Left renal pelvis (tissue), 4 donors: ENCODE measurements at places on chromosomes 4 and X. TPM values are rescaled to one million over a fixed set of nuclear protein-coding genes. Genes with fewer than 3 reads are reported as not detected.

DNA sequence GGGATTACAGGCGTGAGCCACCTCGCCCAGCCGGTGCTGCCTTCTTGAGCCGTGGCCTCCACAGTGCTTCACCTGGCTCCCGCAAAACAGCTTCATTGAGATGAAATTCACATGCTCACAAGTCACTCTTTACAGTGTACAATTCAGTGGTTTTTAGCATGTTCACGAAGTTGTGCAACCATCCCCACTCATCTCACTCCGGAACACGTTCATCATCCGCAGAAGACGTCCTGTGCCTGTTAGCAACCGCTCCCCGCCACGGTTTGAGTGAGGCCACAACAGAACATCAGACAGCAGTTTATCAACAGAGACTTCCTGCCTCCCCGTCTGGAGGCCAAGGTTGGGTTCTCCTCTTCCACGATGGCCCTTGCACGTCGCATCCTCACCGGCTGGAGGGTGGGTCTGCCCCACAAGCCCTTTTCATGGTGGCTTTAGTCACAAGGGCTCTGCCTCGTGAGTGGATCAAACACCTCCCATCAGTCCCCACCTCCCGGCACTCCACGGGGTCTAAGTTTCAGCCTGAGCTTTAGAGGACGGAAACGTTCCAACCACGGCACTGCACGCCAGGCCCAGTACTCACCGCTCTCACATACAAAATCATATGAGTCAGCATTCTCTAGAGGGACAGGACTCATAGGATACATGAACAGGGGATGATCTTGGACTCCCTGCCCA, 29.6 kb upstream of the SPON2 start:
- DNase-seq: no peak

GASK1B gene
- 28.0 TPM for polyA plus RNA-seq

GRCh38 chr4:12588582-12588981, 895.6 kb downstream of the RAB28 start:
- no peak for DNase-seq

DNA sequence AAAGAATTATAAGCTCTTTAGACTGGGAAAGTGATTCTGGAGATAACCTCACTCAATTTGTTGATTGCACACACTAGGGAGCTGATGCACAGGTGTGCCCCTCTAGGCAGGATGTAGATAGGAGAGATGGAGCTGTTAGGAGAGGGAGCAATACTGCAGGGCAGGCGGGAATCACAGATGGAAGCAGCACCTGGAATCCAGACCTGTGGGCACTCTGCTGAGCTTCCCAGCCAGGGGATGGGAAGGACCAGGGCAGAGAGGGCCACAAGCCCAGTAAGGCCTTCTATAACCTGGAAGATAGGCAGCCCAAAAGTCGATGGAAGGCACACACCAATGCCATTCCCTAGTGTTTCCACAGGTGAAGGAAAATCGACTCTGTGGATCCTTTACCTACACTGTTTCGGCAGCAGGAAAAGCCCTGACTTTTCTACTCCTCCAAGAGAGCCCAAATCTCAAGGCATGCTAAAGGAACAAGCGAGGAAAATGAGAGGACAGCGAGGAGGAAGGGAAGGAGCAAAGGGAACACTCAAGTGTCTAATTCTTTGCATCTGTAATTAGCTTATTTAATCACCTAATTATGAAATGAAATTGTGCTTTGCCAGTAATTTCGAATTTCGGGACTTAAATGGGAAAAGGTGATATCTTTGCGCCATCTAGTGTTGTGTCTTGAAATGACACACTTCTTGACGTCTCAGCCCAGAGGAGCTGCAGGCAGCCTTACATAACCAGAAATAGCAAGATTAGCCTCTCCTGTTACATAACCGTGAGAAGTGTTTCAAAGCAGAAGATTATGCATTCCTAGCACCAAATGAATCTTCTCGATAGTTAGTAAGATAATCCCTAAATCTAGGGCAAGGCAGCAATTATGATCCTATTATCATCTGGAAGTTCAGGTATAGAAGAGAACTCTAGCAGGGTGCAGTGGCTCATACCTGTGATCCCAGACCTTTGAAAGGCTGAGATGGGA, 31.0 kb upstream of the TLR3 start:
- DNase-seq: peak; percentile 74

NPY2R gene
- polyA plus RNA-seq: 0.93 TPM

- no peak for DNase-seq
These were observed 285.8 kb upstream of the TRPC5 start for GRCh38 chrX:112368371-112368770.

MAMLD1 gene
- 7.6 TPM for polyA plus RNA-seq

TMPRSS11D gene
- not detected for polyA plus RNA-seq

SHISA3 gene
- 86.2 TPM for polyA plus RNA-seq

DCAF4L1 gene
- 0.41 TPM for polyA plus RNA-seq

- DNase-seq: no peak
These were observed 615 bp downstream of the NEXMIF start for GRCh38 chrX:74924449-74925224.

- no peak for DNase-seq
These were observed 39.1 kb upstream of the PDLIM5 start for GRCh38 chr4:94412658-94413038.

GRIA3 gene
- 2.6 TPM for polyA plus RNA-seq

- DNase-seq: peak; percentile 70
These were observed at the start of gene MAGEH1 for GRCh38 chrX:55451990-55452832. Gene MAGEH1, plus strand, starts transcription at chrX:55452127. Its CDS starts 248 bp downstream, at chrX:55452375.

- DNase-seq: no peak
These were observed 36.8 kb downstream of the TSC22D3 start for GRCh38 chrX:107738768-107739167.

GRCh38 chrX:22526339-22526738, 253.6 kb downstream of the CBLL2 start:
- no peak for DNase-seq

GRCh38 chr4:25815586-25815985, 47.2 kb downstream of the SEL1L3 start:
- DNase-seq: no peak

ANAPC4 gene
- polyA plus RNA-seq: 34.5 TPM

- DNase-seq: no peak
These were observed 26.4 kb downstream of the KIAA1210 start for GRCh38 chrX:119101168-119101567.

FGF5 gene
- 0.17 TPM for polyA plus RNA-seq

GRCh38 chr4:148077581-148077980, 345.7 kb downstream of the ARHGAP10 start:
- DNase-seq: no peak

CYSLTR1 gene
- 2.4 TPM for polyA plus RNA-seq

- DNase-seq: no peak
These were observed 112.5 kb downstream of the PCDH7 start for GRCh38 chr4:30832639-30833038.

- no peak for DNase-seq
These were observed 7.2 kb upstream of the FAM9C start for GRCh38 chrX:13051529-13052172.

CNKSR2 gene
- 1.8 TPM for polyA plus RNA-seq

YTHDC1 gene
- 188 TPM for polyA plus RNA-seq

GRCh38 chrX:71606536-71607216, 11.6 kb downstream of the CXCR3 start:
- DNase-seq: no peak

GRCh38 chrX:17374619-17375366, at the start of gene NHS:
Gene NHS, plus strand, starts transcription at chrX:17375200. Its CDS starts 558 bp downstream, at chrX:17375758.
- peak; percentile 59 for DNase-seq

DNA sequence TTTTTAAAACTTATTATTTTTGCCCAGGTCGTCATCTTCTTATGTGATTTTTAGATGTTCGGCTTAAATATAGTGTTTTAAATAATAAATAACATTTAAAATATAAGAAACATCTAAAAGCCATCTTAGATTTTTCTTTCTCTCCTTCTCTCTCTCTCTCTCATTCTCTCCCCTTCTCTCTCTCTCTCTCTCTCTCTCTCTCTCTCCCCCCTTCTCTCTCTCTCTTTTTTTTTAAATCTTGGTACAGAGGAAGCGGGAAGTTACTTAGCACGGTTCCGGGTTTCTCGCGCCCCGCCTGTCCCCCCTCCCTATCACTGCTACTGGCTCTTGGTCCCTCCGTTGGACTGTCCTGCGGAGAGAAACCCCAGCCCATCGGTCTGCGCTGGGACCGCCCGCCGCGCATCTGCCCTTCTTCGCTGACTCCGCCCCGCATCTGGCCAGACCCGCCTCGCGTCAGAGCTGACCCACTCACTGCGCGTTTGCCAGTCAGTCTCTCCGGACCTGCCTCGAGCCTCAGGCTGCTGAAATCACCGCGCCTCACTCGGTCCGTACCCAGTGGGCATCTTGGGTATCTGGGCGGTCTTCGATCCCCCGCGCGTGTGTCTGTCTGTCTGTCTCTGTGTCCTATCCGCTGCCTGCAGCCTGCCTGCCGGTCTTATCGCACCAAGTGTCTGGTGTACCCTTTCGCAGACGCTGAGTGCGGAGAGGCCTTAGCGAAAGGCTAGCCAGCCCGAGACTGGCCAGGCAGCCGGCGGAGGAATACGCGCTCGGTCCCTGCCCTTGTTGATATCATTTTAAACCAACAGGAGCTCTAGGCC, at the start of gene PABPC5:
PABPC5 (plus strand) TSS at position 489 of the 818 bp plus-strand sequence. CDS start 739 bp downstream, outside the sequence.
- DNase-seq: peak; percentile 48

FMR1NB gene
- 0.23 TPM for polyA plus RNA-seq

DNA sequence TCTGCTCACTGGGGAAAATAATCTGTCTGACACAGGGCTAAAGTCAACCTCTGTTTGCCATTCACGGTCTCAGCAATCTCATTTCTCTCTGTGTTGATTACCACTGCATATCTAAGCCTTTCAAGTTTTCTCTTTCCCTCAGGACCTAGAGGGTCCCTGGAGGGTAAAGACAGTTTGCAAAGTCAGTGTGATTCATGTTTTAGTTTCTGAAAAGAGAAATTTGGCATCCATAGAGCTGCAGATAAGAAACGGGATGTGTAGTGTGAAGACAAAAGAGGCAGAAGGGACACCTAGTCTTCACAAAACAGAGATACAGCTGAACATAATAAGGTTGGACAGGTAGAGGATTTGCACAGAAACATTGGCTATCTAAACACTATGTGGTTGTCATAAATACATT, 34.5 kb upstream of the KDR start:
- no peak for DNase-seq

DNA sequence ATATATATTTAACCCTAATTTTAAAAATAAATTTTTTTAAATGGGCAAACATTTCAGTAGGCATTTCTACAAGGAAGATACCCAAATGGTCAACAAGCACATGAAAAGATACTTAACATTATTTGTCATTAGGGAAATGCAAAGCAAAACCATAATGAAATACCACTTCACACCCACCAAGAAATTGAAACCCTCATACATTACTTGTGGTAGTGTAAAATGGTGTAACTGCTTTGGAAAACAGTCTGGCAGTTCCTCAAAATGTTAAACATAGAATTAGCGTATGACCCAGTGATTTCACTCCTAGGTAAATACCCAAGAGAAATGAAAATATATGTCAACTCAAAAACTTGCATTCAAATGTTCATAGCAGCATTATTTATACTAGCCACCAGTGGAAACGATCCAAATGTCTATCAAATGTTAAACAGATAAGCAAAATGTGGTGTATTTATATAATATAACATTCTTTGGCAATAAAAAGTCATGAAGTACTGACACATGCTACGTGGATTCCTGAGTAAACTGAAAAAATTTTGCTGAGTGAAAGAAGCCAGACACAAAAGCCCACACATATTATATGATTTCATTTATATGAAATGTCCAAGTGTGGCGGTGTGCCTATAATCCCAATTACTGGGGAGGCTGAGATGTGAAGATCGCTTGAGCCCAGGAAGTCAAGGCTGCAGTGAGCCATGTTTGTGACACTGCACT, 16.6 kb downstream of the TRIM2 start:
- no peak for DNase-seq

- no peak for DNase-seq
These were observed 138.8 kb upstream of the VCX start for GRCh38 chrX:7704205-7704604.

DNA sequence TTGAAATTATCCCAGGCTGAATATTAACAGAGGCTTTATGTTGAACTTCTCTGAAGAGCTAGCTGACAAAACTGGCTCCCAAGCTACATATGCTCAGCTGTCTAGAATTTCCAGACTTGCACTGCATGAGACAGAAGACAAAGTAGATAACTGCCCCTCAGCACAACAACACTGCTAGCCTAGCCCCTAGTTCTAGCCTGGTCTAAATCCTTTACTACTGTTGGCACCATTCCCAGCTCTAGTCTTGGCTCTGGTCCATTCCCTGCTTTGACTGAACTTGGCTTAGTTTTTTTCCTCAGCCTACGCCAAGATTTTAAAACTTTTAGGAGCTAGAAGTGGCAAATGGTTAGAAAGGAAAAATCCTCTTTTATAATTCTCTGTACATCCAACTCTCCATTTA, 7.6 kb upstream of the OPHN1 start:
- no peak for DNase-seq

NDST3 gene
- polyA plus RNA-seq: 4.0 TPM

DNA sequence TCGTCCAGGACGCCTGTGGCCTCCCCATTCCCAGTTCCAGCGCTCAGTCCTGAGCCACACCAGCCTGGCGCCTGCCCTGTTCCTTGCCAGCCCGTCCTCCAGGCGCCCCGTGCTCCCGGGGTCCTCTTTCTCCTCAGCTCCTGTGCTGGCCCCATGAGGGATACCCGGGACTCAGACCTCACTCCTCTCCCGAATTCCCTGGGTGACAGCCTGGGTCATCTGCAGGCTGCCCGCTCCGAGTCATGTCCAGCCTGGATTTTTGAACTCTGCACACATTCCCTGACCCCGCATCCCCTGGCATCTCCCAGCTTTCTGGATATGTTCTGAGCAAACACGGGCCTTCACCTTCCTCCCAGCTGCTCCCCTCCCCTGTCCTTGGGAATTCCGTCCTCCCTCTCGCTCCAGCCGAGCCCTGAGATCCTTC, 14.9 kb upstream of the ADD1 start:
- no peak for DNase-seq
